Fibroblast of skin of right quadriceps (primary cell): ENCODE measurements at places on chromosomes 16 and 17.

DNA sequence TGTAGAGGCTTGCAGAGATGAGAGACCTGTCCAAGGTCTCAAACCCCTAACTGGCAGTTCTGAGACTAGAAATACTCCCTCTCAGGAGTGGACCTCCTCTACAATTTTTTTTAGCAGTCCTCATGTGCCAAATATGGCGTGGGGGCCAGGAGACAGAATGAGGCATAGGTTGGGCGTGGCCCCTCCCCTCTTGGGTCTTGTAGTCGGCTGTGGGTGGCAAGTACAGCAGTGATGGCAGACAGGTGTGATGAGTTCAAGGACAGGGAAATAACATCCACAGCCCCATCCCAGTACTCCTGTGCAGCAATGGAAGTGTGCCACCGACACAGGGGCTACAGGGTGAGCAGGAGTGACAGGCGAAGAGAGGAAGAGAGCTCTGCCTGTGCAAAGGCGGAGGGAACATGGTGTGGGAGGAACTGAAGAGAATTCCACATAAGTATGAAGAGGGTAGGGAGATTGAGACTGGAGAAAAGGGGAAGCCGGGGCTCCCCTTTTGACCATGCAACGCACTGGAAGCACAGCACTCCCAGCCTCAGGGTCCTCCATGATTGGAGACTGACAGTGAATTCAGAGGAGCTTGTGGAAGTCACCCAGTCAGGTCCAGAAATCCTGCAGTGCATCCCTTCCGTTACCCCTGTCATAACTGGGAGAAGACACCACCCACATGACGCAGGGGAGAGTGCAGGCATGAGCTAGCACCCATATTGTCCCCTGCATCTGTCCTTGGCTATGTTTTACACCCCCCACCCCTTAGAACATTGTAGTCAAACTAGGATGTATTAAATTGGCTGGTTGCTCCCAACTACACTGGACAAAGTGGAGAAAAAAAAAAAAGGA lies 14.8 kb upstream of the CETP start:
- no peak for DNase-seq

- no peak for DNase-seq
These were observed 53.2 kb downstream of the SKAP1 start for GRCh38 chr17:48376682-48377325.

DNA sequence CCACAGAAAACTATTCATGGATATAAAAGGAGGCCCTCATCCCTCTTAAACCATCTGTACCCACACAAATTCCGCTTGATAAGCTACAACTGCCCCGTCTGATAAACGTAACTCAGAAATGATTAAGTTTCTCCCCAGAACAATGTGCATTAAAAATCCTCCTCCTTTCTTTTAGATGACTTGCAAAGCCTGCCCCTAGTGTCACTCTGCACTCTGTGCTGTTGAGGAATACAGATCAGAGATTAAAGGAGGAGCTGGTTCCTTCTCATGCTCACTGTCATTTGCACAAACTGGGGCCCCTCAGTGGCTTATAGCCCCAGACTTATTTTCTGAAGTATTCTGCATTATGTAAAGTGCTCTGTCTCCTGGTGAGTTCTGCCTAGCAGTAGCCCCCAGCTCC lies 33.3 kb downstream of the CDRT15 start:
- DNase-seq: no peak

DNA sequence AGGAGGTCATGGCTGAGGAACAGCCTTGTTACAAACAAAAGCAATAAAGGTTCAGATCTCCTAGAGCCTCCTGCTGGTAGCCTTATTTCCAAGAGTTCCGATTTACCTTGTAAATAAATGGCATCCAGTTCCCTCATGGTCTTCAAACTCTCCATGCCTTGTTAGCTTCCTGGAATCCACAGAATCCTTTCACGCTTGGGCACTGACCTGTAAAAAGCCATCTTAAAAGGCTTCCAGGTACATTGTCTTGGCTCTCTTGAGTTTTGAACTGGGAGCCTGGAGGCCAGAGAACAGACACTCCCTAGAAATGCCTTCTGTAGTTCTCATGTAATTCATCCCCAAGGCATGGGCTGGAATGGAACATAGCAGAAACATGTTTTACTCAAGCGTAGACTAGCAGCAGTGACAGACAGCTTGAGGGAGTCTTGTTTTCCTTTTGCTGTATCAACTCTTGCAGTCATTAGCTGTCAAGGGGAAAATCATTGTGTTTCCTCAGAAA lies 207.9 kb downstream of the SNX29 start:
- no peak for DNase-seq

GRCh38 chr17:17783825-17784656 lies 52.7 kb downstream of the SREBF1 start:
- peak; percentile 79 for DNase-seq

- DNase-seq: no peak
These were observed 375.0 kb downstream of the KCNJ2 start for GRCh38 chr17:70544317-70544716.

- DNase-seq: no peak
These were observed 24.7 kb upstream of the CIITA start for GRCh38 chr16:10852286-10852685.

DNA sequence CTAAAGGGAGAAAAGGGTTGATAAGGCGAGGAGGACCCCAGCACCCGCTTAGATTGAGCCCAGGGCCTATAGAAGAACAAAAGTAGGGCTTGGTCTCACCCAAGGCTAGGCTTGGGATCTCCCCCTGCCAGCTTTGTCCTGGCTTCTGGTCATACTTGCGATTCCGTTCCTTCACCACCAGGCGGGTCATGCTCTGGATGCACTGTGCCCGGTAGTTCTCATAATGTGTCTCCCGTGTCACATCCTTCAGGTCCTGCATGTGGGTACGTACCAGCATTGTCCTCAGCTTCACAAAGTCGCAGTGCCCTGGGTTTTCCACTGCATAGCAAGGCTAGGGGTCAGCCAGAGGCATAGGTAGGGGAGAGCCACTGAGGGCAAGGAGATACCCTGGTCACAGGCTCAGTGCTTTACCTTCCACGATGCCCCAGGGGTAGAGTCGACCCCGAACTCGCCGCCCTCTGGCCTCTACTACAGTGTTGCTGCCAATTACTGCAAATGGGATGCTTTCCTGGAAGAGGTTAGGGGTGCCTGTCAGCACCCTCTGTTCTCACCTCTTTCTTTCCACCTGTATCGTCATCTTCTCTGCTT lies 6.5 kb upstream of the MTMR4 start:
- peak; percentile 22 for DNase-seq

- no peak for DNase-seq
These were observed 5.9 kb downstream of the SUPT6H start for GRCh38 chr17:28667870-28668269.

GRCh38 chr17:56699186-56699894 lies 105.8 kb downstream of the NOG start:
- peak; percentile 100 for DNase-seq

- DNase-seq: peak; percentile 10
These were observed 32.4 kb downstream of the SMARCE1 start for GRCh38 chr17:40615068-40615840.

DNA sequence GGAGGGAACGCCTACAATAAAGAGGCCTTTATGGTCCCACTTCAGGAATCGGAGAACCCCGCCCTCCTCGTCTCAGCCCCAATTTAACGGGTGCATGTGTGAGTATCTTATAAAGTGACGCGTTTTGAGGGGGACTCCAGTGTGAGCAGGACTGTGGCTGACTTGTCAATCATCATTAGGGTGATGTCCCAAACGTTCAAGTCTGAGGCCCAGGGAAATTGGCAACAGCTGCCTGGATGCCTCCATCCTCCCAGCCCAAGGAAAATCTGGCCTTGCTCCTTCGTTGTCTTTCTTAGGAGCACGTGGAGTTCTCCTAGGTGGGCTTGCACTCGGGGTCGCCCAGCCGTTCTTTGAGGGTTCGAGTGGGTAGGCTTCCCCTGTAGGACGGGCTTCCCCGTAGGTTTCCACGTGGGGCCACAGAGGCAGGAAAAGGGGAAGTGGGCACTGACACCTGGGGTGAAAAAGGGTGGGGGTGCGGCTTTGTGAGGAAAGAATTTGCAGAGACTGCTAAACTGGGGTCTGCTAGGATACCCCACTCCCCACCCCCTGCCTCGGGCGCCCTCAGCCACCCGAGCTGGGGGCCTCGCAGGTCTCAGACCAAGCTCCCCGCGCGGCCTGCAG lies 561 bp upstream of the HERPUD1 start:
- no peak for DNase-seq

DNA sequence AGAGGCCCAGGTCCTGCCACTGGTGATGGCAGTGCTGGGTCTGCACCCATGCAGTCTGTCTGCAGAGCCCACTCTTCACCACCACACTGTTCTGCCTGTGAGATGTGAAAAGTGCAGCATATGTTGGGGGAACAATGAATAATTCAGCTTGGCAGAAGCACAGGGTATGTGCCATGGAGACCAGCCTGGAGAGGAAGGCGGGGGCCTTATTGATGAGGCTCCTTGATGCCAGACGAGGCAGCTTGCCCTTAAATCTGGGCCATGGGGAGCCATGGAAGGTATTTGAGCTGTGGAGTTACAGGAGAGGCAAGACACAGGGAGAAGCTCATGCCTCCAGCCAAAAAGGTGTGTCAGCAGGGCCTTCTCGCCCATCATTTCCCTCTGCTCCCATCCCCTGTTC lies 124.7 kb downstream of the C16orf78 start:
- no peak for DNase-seq

DNA sequence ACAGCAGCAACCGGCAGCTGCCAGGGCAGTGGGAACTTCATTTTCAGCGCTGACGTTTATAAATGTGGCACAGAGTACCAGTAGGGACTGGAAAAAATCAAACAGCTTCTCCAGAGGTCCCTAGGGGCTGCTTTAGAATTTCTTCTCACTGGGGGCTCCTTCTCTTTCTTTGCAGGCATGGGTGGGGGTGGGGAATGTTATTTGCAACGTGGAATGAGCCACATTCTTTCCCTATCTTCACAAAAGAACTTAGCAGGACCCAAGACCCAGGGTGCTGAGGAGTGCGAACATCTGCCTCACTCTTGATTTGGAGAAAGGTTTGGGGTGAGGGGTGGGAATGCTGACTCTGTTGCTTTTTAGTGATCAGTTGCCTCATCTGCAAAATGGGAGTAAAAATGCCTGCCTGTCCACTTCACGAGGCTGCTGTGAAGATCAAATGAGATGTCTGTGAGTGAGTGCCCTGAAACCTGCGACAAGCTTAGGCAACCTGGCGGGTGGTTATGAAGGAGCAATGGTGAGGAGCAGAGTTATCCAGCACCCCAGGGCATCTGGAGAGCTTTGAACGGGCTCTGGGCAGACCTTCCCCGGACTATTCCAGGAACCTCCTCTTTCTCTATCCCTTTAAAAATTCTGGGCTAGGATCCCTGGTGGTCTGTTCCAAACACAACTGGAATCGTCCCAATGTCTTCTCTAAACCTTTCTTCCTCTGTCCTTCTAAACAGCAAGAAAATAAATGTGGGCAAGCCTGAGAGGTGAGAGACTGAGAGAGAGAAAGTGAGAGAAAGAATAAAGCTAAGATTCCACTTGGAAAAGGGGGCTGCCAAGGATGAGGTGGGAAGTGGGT lies 10.7 kb upstream of the PIPOX start:
- DNase-seq: no peak

GRCh38 chr17:63276821-63277220 lies 169.3 kb downstream of the CYB561 start:
- no peak for DNase-seq

GRCh38 chr16:85267414-85267945 lies 155.2 kb upstream of the CIBAR2 start:
- DNase-seq: no peak

DNA sequence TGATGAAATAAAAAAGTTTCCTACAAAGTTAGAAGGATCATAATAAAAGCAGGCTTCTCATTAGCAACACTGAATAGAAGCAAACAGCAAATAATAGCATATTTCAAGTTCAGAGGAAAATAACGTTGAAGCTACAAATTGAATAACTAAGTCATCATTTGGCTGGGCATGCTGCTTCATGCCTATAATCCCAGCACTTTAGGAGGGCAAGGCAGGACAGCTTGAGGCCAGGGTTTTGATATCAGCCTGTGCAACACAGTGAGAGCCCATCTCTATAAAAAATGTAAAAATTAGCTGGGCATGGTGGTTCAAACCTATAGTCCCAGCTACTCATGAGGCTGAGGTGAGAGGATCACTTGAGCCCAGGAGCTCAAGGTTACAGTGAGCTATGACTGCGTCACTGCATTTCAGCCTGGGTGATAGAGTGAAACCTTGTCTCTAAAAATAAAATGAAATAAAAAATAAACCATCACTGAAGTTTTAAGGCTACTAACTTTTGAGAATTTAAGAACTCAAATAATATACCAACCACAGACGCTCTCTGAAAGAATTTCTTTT lies 25.5 kb downstream of the NCOR1 start:
- DNase-seq: no peak

DNA sequence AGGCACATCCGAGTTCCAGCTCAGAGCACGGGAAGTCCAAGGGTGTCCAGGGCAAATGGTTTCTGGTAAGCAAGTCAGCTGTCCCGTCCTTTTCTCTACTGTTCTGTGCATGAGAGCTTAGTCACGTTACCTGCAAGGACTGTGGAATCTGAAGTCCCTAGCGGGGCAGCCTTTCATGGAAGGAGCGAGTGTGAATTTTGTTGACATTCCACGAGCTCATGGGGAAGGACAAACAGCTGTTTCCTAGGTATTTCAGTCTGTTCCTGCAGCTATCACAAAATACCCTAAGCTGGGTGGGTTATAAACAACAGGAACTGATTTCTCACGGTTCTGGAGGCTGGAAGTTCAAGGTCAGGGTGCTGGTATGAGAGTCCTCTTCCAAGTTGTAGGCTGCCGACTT lies 109.2 kb downstream of the SDR42E1 start:
- no peak for DNase-seq

DNA sequence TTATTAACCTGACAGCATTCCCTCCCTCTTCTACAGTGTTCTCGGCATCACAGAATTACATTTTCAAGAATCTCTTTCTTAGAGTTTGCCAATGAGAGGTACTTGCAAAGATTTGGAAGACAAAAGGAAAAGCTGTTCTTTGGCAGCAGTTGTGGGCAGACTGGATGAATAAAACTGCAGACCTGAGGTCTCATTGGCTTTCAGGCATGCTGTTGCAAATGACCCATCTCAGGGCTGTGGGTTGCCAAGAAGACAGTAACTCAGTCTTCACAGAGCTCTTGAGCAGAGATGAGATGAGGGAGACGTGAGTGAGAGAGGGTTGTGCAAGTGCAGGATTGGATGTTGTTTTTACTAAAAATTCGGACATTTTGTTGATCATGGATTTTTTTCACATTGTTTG lies 11.3 kb upstream of the USP31 start:
- no peak for DNase-seq

DNA sequence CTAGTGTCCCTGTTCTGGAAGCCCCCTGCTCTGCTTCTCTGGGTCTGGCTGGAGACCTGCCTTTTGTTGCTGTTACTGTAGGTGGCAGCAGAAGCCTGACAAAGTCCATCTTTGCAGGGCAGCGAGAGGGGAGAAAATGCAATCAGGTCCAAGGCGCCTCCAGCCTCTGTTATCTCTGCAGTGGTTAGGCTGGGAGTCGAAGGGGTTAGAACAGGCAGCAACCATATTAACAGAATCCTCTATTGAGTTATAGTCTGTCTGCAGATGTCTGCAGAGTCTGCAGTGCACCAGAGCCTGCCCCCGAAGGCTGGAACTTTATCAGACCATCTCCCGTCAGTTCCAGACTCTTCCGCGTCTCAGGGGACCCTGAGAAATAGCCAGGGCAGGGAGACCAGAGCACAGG lies 404.9 kb upstream of the EEF2KMT start:
- no peak for DNase-seq

- no peak for DNase-seq
These were observed 35.6 kb downstream of the DHRS7B start for GRCh38 chr17:21162394-21162775.

- DNase-seq: no peak
These were observed 957.8 kb upstream of the RBFOX1 start for GRCh38 chr16:6374821-6375220.
